Right ventricle myocardium superior (tissue), 1 donor: ENCODE measurements at places on chromosomes 4 and X.

DNA sequence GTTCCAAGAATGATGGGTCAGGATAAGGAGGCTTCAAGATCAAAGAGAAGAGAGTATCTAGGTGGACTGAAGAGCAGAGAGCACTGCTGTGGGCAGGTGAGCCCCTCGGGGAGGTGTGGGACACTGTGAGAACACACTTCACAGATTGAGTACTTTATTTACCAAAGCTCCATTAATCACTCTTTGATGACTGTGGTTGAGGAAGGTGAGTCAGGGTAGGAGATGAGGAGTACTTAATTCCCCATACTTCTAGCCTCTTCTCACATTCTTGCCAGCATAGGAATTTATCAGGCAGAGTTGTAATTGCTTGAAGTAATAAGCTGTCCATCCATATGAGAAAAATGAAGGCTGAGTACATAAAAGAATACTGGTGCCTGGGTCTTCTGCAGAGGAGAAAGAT, 375.3 kb downstream of the PCDH10 start:
- no peak for DNase-seq

- DNase-seq: no peak
Observed at GRCh38 chrX:36908801-36909675, 99.1 kb upstream of the FAM47C start.

DNA sequence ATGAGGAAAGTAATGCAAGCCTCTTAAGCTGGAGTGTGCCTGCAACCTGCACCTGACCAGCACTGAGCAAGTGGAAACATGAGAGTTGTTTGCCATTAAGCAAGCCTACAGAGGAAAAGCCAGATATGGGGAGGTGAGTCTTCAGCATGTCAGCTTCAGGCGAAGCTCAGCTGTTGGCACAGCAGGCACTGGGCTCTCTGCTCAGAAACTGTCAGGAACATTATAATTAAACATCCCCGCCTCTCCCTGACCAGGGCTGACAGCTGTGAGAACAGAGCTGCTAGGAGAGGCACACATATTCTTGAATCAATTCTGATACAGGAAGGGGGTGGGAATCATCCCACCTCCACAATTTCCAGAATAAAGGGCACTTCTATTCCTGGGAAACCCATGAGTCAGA, 19.0 kb upstream of the DCX start:
- DNase-seq: no peak

DNA sequence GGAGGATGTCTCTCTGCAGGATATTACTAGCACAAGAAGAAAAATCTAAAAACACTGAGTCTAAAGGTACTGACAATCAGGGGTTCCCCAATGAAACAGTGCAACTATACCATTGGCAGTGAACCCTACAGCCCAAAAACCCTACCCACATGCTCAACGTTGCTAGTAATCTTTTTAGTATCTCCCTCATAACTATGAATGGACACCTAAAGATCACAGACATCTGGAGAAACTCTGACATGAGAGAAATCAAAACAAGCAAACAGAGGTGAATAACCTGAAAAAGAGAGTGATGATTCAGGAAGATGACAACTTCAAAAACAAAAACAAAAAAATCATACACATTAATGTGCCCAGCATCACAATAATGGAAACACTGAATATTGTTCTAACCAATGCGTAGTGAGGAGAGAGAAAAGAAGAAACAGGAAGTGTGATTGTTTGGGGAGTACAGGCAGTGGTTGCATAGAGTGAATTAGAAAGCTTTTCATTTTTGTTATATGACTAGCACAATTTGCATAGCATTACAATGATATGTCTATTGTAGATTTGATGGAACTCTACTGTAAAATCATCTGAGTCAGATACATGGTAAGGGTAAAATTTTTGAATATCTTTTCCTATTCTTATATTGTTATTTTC, 78.9 kb upstream of the FMR1 start:
- DNase-seq: no peak

GRCh38 chr4:38013461-38014366, 53.5 kb downstream of the PTTG2 start:
- DNase-seq: peak; percentile 85

DNA sequence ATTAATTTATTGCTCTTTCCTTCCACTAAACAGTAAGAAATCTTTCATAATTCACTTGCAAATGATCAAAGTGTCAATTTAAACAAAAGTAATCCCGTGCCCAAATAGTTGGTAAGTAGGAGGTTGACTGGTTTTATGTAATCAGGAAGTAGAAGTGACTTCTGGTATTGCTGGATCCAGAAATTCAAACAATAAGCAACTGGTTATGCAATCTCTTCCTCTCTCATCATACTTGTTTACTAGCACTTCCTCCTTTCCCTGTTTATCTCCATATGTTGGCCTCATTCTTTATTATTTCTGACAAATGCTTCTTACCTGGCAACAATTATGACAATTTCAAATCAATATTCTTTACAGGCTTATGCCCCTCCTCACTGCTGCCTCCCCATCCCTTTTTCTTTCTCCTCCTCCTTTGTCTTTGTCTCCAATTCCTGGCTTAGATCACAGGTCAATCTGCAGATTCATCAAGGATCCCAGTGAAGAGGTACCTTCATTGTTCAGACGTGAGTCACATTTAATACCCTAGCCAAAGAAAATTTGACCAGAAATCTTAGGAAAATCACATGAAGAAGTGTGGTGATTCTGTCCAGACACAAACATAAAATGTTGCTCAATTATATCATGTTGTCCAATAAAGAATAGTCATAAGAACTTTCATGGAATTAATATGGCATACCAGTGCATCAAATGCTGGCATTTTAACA, 323.2 kb upstream of the PCDH7 start:
- no peak for DNase-seq

- no peak for DNase-seq
Observed at GRCh38 chrX:75638332-75638731, 115.5 kb upstream of the ZDHHC15 start.

- no peak for DNase-seq
Observed at GRCh38 chr4:183132081-183132480, 33.0 kb downstream of the WWC2 start.

GRCh38 chrX:27008486-27008885, 454.7 kb downstream of the PPP4R3C start:
- no peak for DNase-seq

DNA sequence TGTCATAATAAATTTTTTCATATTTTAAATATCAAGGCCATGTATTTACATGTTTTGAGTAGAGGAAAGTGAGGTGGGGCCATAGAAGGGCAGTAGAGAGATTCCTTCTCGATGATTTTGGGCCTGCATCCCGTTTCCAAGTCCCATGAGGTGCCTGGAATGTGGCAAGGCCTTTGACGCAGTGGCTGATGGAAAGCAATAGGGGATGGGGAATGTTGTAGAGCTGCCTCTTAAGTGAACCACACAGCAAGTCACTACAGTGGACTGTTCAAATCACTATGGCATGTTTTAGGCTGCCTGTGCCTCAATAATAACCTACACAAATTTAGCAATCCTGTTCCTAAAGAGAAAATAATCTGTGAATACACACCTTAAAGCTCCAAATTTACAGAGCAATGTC, 48.3 kb downstream of the ANXA5 start:
- DNase-seq: no peak

DNA sequence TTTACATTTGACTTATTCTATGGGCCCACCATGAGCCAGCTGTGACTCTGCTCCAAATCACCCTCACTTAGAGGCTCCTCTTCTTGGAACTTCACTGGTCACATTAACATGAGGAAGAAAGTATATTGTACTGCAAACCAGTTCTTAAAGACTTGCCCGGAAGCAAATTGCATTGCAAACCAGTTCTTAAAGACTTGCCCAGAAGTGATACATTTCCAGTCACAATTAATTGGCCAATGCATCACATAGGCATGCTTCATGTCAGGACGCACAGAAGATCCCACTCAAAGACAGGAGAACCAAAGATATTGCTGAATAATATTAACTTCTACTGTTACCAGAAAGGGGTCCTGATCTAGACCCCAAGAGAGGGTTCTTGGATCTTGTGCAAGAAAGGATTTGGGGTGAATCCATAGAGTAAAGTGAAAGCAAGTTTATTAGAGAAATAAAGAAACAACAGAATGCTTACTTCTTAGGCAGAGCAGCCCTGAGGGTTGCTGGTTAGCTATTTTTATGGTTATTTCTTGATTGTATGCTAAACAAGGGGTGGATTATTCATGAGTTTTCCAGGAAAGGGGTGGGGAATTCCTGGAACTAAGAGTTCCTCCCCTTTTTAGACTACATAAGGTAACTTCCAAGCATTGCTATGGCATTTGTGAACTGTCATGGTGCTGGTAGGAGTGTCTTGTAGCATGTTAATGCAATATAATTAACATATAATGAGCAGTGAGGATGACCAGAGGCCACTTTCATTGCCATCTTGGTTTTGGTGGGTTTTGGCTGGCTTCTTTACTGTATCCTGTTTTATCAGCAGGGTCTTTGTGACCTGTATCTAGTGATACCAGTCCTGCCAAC, 54.6 kb upstream of the HCCS start:
- DNase-seq: no peak

- DNase-seq: no peak
Observed at GRCh38 chrX:11212741-11213140, 80.5 kb upstream of the AMELX start.

- DNase-seq: no peak
Observed at GRCh38 chr4:42410446-42410845, 13.2 kb downstream of the SHISA3 start.

GRCh38 chr4:48558819-48559218, 68.8 kb downstream of the ZAR1 start:
- DNase-seq: no peak
